ENCODE measurements at places on chromosomes 13 and 19.

DNA sequence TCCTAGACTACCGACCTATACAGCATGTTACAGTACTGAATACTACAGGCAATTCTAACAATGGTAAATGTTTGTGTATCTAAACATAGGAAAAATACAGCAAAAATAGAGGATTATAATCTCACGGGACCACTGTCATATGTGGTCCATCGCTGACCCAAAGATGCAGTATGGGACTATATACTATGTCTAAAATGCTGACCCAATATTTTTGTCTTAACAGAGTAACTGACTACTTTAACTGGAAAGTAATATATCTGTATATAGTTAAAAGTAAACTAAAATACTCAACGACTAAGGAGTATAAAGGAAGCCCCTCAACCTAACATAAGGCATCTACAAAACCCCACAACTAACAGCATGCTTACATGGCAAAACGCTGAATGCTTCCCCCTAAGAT is 4.4 kb upstream of the TMEM86B start:
- DNase-seq = no peak

DNA sequence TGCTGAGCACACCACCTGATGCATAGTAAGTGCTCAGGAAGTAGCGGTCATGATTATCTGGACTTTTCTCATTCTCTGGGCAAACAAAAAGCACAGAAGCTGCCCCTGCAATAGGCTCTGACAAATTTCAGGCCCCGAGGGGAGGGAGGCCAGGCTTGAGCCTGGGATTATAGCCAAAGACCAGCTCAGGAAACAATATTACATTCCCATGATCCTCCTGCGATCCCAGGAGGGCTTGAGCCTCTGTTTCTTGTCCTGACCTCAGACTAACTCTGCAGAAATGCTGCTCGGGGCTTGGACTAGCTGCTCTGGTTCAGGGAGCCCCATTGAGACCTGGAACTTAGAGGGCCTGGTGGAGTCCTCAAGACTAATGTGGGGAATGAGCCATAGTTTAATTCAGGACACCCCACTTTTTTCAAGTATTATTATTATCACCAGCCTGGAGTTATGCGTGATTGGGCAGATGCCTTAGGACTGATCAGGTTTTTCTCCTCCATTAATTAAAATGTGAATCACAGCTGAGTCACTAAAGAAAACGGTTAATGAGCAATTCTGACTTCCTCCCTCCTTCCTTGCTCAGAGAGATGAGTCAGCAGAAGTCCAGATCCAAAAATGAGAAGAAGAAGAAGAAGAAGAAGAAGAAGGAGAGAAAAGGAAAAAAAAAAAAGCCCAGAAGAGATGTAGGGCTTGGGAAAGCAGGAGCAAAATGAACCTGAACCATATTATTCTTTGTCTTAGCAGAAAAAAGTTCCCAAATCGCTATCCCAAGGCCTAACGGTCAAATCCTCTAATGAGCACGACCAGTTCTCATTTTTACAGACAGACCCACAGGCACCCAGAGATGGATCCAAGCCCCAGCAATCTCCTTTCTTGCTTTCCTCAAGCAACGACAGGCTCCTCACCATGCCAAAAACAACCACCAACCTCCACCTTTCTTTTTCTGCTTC is 107.2 kb downstream of the CACNA1A start:
- DNase-seq = no peak

- DNase-seq = no peak
Measured at GRCh38 chr13:112761701-112762689, 72.2 kb downstream of the ATP11A start.

- DNase-seq = no peak
Measured at GRCh38 chr13:24124789-24125476, 35.6 kb upstream of the SPATA13 start.

- peak; percentile 88 for DNase-seq
Measured at GRCh38 chr13:27830010-27830409, 37.7 kb downstream of the GSX1 start.

DNA sequence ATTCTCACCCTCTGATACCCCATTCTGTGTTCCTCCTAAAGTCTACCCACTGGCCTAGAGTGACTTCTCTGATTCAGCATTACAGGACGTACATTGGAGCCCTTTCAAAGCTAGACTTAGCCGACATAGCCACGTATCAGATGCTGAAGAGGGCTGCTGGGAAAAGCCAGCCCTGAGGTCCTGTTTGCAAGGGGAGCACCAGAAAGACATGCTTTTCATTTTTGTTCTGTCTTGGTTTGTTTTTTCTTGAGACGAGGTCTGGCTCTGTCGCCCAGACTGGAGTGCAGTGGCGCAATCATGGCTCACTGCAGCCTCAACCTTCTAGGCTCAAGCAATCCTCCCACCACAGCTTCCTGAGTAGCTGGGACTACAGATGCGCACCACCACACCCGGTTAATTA is 6.3 kb upstream of the ZSWIM4 start:
- DNase-seq = no peak

DNA sequence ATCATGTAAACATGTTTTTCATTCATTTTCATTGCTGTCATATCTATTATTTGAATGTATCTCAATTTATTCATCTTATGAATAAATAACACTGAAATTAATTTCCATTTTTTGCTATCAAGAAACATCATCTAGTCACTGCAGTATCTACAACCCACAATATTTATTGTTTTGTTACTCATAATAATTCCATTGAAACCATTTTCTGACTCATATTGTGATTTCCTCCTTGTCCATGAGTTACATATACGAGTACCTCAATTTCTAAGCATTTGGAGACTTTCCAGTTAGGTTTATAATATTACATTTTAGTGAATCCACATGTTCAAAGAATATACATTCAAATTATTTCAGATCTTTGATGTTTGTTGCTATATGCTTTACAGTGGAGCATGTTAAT is 1524.0 kb downstream of the SLITRK1 start:
- no peak for DNase-seq

DNA sequence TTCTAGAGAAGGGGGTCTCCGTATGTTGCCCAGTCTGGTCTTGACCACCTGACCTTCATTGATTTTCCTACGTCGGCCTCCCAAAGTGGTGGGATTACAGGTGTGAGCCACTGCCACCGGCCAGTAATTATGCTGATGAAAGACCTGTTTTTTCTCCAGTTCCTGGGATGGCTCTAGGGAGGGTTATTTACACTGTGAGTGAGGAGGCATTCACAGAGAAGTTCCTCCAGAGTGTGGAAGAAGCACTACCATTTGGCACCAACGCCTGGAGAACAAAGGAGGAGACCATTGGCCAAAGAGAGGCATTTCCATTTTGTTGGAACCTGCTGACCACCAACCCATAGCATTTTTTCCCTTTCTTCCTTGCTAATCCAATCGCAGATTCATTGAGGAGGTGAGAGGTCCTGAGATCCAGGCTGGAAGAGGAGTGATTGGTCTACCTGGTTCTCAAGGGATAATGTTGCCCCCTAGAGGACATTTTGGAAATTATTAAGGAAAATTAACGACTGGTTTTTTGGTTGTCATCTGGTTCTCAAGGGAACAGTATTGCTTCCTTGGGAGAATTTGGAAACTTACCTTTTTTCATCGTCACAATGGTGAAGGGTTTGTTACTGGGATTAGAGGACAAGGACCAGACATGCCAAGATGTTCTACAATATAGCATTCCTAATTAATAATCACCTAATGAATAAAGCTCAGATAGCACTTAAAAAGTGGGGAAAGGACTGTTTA is 5.5 kb upstream of the SAE1 start:
- peak; percentile 76 for DNase-seq

DNA sequence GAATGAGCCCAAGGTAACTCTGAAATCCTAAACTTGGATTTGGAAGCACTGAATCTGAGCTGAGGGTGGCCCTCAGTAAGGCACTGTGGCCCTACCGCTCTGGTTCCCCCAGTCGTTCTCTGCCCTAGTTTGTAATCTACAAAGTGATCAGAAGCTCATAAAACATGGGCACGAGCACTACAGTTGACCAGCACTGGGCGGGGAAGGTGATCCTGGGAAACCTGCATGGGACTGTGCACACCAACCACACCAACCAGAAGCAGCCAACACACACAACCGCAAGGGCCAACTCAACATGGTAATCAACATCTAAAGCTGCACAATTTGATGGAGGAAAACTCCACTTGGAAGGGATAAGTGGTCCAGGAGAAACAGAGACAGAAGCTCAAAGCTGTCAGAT is 22.9 kb downstream of the SLC7A1 start:
- DNase-seq = no peak

DNA sequence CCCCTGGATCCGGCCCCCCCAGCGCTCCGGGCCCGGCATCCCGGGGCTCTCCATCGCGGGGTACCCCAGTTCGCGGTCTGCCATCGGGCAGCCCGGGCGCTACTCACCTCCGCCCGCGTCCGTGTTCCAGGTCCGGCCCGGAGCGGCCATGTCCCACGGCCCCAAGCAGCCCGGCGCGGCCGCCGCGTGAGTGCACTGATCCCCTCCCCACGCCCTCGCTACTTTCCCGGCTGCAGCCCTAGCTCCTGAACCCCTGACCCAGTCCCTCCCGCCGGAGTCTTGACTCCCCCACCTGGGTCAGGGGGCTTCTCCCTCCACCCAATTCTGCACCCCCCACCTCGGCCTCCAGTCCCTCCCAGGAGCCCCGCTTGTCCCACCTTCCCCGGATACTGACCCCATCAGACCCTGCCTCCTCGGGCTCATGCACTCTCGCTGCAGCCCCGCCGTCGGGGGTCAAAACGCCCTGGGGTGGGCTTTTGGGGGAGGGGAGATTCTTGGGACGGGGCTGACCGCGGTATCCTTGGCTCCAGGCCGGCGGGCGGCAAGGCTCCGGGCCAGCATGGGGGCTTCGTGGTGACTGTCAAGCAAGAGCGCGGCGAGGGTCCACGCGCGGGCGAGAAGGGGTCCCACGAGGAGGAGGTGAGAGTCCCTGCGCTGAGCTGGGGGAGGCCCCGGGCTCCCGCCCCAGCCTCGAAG is 566 bp downstream of the HMG20B start:
- no peak for DNase-seq

- peak; percentile 75 for DNase-seq
Measured at GRCh38 chr19:38989066-38989605, 13.6 kb upstream of the FBXO17 start.

DNA sequence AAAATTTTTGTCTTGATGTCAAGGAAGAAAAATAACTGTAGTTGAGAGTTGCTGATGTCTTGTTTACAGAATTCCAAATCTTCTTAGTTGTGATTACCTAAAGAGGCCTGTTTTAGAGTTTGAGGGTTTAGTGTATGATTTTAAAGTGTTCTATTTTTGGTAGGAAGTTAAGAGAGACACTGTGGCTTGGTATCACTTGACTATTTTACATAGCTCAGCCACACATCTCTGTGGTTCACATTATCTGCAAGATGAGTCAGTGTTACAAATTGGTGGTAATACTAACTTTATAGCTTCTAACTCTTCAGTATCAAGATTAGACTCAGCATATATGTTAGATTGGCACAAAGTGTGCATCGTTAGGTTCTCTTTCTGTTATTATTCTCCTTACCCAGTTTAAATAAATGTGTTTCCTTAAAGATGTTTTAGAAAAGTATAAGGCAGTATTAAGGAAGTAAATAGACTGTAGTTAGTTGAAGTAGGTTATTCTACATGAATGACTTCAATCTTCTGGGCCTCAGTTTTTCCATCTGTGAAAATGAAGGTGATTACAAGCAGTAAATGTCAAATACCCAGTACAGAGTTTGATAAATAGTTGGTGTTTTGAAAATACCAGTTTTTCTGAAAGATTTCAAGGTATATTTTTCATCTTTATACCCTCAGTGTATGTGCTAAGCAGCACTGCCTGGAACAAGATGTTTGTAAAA is 33.4 kb downstream of the COG6 start:
- DNase-seq = no peak

DNA sequence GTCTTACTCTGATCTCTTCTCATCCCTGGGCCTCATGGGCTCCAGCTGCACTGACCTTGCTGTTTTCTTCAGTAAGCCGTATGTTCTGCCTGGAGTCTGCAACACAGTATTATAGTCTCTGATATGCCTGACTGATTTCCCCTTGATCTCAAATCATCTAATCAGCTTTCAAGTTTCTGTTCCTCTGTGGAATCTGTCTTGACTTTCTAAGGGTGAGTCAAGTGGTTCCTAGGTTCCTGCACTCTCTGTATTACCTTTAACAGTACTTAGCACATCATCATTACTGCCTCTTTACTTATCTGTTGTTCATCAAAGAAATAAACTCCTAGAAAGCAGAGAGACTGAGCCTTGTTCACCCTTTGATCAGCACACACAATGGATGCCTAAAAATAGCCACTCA is 350.7 kb downstream of the LMO7 start:
- no peak for DNase-seq

DNA sequence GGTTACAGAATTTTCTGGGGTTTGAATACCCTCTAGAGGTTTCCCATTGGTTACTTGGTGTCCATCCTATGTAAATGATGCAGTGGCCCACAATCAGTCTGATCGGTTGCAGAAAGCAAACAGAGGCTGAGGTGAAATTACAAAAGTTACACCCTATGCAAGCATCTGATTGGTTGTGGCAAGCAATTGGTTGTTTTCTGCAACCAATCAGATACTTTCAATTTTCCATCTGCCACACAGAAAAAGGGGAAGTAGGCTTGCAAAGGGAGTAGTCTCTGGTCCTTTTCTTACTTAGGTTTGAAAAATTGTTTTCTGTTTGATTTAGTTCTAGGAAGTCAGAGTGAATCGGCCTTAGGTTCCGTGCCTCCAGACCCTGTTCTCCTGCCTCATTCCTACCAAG is 93.1 kb downstream of the WTIP start:
- no peak for DNase-seq

DNA sequence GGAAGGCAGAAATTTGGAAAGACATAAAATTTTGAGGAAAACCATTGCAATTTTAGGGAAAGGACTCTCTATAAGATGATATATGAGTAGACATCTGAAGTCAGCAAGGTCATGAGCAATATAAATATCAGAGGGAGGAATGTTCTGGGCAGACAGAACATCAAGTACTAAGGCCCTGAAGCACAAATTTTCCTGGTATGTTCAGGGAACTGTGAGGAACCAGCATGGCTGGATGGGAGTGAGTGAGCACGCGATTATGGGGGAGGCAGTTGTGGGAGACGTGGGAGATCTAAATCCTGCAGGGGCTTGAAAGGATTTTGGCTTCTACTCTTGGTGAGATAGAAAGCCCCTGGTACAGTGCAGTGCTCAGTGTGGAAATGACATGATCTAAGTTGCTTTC is 112.0 kb downstream of the TBC1D4 start:
- no peak for DNase-seq

GRCh38 chr13:63010072-63010658 is 1594.5 kb upstream of the PCDH20 start:
- DNase-seq = peak; percentile 51

GRCh38 chr13:68727798-68728197 is 1379.8 kb upstream of the ATXN8OS start:
- DNase-seq = no peak

DNA sequence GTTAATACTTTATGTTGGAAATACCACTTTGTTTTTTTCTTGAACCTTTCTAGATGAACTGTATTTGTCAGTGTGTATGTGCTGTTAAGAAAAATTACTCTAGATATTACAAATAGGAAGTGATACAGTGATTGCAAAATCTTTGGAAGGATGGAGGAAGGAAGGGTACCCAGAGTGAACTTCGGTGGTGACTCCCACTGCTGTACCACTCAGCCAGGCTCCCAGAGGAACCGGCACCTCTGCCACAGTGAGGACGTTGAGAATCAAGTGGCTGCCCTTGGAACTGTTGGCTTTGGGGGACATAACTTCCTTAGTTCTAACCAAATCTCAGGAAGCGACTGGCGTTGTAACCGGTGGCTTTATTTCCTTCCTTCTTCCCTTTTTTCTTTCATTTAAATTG is 184.7 kb downstream of the PCCA start:
- DNase-seq = no peak

- DNase-seq = no peak
Measured at GRCh38 chr19:13909430-13909829, 3.4 kb downstream of the CC2D1A start.
